ENCODE measurements at places on chromosomes 4 and X.

DNA sequence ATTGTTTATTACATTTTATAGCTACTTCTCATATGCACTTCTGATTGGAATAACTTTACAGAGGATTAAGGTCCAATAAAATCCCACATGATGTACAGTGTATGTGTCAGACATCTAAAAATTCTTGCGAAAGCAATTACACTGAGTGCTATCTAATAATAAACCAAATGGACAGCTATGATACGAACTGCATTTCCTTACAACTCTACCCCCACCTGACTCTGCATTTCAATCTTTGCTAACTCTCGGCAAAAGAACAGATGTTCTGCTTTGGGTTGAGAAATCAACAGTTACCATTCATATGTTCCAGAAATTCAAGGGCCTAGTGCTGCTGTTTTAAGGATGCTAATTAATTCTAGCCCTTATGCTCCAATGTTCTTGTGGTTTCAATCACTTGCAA lies 287.9 kb upstream of the NOCT start:
- no peak for DNase-seq

DNA sequence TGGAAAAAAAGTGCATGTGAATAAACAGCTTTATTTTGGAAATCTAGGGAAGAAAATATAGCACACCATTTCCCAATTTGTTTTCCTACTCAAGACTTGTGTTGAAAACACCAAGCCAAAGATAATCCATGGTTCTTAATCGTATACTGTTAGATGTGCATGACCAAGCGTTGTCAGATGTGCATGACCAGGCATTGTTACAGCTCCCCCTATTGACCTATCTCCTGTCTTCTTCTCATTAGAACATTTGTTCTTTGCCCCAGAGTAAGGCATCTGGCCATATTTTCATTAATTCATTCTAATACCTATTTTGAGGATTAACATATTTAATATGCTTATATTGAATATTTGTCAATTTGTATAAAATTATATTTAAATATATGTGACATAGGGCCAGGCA lies 14.4 kb upstream of the VCX start:
- DNase-seq = no peak

GRCh38 chr4:36024901-36025660 lies 219.2 kb downstream of the ARAP2 start:
- no peak for DNase-seq

DNA sequence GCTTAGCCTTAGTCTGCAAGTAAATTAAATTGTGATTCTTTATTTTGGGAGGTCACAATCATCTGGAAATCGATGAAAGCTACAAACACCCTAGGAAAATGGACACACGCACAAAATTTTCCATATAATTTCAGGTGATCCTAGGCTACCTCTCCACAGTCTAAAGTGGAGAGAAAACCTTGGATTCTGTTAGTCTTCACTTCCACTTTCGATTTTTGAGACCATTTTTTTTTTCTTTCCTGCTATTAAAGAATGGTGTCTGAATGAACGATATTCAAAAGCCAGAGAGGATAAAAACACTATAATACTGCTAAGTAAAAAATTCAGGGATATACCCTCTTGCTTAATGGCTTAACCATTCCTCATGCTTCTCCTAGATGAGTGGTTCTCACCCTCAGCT lies 1.7 kb downstream of the FBXL5 start:
- DNase-seq = no peak

All from suppressor macrophage treated with lipopolysaccharide for 4 hours (primary cell).